ENCODE measurements at places on chromosomes 11 and 22. TPM values are rescaled to one million over a fixed set of nuclear protein-coding genes. Genes with fewer than 3 reads are reported as not detected.

DNA sequence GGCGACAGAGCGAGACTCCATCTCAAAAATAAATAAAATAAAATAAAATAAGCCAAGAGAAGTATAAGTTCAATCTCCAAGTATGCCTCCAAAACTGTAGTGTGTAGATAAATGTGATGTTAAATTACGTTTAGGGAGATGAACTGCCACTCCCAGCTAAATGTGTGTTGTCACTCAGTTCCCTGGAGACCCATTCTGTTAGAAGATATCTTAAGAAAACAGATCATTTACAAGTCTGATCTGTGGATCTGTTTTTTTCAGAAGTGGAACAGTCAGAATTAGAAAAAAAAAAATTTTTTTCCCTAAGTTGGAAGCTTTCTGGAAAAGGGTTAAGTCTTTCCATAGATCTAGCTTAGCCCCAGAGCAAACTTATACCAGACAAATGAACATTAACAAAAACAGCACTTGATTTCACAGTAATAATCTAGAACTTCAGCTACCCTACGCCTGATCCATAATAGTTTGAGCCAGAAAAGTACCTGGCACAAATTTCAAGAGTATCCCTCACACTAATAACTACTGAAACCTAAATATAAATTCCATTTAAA lies 18.2 kb downstream of the CELF1 start:
- no peaks in the 10 kb centered on the region for H3K27me3 ChIP-seq
- H3K36me3 ChIP-seq = no peaks in the 10 kb centered on the region
- H3K27ac ChIP-seq = no peak overlapping the region
- peaks cover 85% of the 10 kb centered on the region for H3K4me1 ChIP-seq

DNA sequence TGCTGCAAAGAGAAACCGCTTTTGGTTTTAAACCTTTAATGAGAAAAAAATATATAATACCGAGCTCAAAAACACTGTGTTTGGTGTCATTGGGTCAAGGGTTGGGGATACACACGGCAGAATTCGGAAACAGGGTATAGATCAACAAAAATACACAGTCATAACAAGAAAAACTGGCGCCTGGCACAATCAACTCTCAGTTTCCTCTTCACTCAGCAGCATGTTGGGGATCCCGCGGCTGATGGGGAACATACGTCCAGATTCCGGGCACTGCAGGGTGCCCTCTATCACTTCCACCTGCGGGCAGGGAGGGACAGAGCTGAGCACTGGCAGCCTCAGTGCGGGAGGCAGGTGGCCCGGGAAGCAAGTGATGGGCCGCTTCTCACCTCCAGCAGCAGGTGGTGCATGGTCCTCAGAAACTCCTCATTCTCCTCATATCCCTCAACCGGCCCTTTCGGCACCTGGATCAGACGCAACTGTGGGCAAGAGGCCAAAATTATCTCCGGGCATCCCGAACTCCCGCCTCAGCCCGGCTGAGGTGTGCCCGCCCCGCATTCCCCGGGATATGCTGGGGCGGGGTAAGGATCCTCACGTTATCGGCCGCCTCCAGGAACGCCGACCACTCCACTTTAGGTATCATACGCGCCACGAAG lies 561 bp downstream of the TRMT112 start:
- H3K4me3 ChIP-seq = peak overlapping the region; percentile 87
- DNase-seq = no peak
- H3K27me3 ChIP-seq = no peaks in the 10 kb centered on the region
- peaks cover 21% of the 10 kb centered on the region for H3K4me1 ChIP-seq
- peaks cover 19% of the 10 kb centered on the region for H3K36me3 ChIP-seq

GRCh38 chr11:94433049-94433448 lies 31.8 kb upstream of the GPR83 start:
- no peaks in the 10 kb centered on the region for H3K27me3 ChIP-seq
- H3K36me3 ChIP-seq = peaks cover 65% of the 10 kb centered on the region
- DNase-seq = no peak
- H3K27ac ChIP-seq = no peak overlapping the region

GRCh38 chr11:121435551-121436511 lies 16.3 kb upstream of the SORL1 start:
- no peak overlapping the region for H3K4me3 ChIP-seq
- no peaks in the 10 kb centered on the region for H3K36me3 ChIP-seq
- H3K27ac ChIP-seq = no peak overlapping the region
- no peak for DNase-seq

- no peaks in the 10 kb centered on the region for H3K27me3 ChIP-seq
- no peak overlapping the region for H3K4me3 ChIP-seq
- H3K4me1 ChIP-seq = no peaks in the 10 kb centered on the region
- no peak overlapping the region for H3K27ac ChIP-seq
- no peak for DNase-seq
- no peaks in the 10 kb centered on the region for H3K36me3 ChIP-seq
Measured at GRCh38 chr11:112448168-112448567, 187.5 kb upstream of the PLET1 start.

DNA sequence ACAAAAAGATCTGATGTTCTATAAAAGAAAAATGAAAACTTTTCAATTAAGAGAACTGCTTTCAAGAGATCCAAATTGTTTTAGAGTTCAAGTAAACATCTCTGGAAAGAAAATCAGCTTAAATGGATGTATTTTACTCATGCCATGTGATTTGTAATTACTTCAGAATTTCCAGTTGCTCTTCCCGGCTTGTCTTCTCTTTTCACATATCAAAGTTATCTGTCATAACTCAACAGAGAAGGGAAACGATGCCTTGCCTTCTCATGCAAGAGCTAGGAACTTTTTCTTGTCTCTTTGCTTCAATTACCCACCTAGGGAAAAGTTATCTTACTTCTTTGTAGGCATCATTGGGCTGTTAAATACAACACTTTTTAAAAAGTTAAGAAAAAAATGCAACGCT lies 255.2 kb upstream of the POU2AF2 start:
- H3K27me3 ChIP-seq = no peaks in the 10 kb centered on the region
- H3K4me1 ChIP-seq = peaks cover 35% of the 10 kb centered on the region
- H3K27ac ChIP-seq = no peak overlapping the region
- H3K36me3 ChIP-seq = no peaks in the 10 kb centered on the region
- DNase-seq = no peak

GRCh38 chr22:38799265-38800002 lies 5.5 kb upstream of the DNAL4 start:
- no peak overlapping the region for H3K27ac ChIP-seq
- no peaks in the 10 kb centered on the region for H3K36me3 ChIP-seq
- peaks cover 7% of the 10 kb centered on the region for H3K4me1 ChIP-seq

DNA sequence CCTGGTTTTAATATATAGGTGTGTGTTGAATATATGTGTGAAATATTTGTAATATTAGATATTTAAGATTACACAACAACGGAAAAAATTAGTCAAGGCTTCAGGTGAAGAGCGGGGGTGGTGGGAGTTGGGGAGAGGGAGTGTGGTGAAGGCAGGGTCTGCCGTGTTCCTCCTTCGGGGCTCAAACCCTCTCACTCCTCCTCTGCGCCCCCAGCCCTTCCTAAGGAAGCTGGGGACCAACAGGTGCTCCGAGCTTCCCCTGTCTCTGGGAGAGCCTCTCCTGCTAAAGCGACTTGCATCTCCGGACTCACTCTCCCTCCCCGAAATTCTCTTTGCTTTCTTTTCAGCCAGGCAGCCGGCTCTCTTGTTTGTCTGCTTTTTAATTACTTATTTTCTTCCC lies 960 bp upstream of the CADM1 start:
- peaks cover 26% of the 10 kb centered on the region for H3K27me3 ChIP-seq
- peaks cover 27% of the 10 kb centered on the region for H3K4me1 ChIP-seq
- peak overlapping the region; percentile 87 for H3K27ac ChIP-seq
- no peak for DNase-seq
- no peaks in the 10 kb centered on the region for H3K36me3 ChIP-seq

GRCh38 chr11:2525166-2525861 lies 80.5 kb downstream of the KCNQ1 start:
- no peak overlapping the region for H3K4me3 ChIP-seq
- H3K4me1 ChIP-seq = no peaks in the 10 kb centered on the region

GRCh38 chr11:70944141-70944540 lies 308.2 kb downstream of the SHANK2 start:
- no peaks in the 10 kb centered on the region for H3K36me3 ChIP-seq
- no peak overlapping the region for H3K4me3 ChIP-seq
- DNase-seq = no peak

- H3K27ac ChIP-seq = peak overlapping the region; percentile 37
- DNase-seq = no peak
- H3K4me3 ChIP-seq = no peak overlapping the region
- peaks cover 26% of the 10 kb centered on the region for H3K4me1 ChIP-seq
Measured at GRCh38 chr11:68437927-68438657, 22.5 kb upstream of the PPP6R3 start.

- H3K36me3 ChIP-seq = peaks cover 2% of the 10 kb centered on the region
- DNase-seq = no peak
- H3K4me3 ChIP-seq = no peak overlapping the region
- no peaks in the 10 kb centered on the region for H3K27me3 ChIP-seq
- H3K4me1 ChIP-seq = peaks cover 22% of the 10 kb centered on the region
Measured at GRCh38 chr22:41863472-41863871, 30.6 kb downstream of the SREBF2 start.

GRCh38 chr22:36383110-36383581 lies 4.6 kb downstream of the MYH9 start:
- peak overlapping the region; percentile 95 for H3K4me3 ChIP-seq
- H3K36me3 ChIP-seq = peaks cover 5% of the 10 kb centered on the region
- H3K27me3 ChIP-seq = no peaks in the 10 kb centered on the region
- H3K4me1 ChIP-seq = no peaks in the 10 kb centered on the region

DNA sequence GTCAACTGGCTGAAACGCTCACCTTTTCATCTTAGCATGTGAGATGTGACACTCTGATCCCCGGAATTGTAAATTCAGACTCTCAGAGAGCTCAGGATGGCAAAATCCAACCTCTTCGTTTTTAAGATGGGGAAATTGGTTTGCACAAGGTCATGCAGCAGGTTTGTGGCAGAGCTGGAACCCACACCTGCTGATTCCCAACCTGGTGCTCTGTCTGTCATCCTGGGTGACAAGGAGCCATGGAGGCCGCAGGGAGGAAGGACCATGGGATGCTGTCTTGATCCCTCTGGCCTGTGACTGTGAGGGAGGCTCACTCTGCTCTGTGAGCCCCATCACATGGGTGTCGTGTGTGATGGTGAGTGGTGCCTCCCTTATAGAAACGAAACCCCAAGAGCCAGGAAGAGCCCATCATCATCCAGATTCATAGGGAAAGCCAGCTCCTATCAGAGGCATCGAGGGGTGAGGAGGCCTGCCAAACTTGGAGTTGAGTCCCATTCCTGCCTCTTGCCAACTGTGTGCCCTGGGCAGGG lies 87.4 kb upstream of the SYT13 start:
- H3K36me3 ChIP-seq = no peaks in the 10 kb centered on the region
- DNase-seq = no peak
- peaks cover 5% of the 10 kb centered on the region for H3K4me1 ChIP-seq
- no peaks in the 10 kb centered on the region for H3K27me3 ChIP-seq

- no peak overlapping the region for H3K4me3 ChIP-seq
- H3K36me3 ChIP-seq = no peaks in the 10 kb centered on the region
- peaks cover 17% of the 10 kb centered on the region for H3K4me1 ChIP-seq
- DNase-seq = no peak
- peak overlapping the region; percentile 67 for H3K27ac ChIP-seq
Measured at GRCh38 chr11:126102436-126102981, 39.8 kb upstream of the CDON start.

DNA sequence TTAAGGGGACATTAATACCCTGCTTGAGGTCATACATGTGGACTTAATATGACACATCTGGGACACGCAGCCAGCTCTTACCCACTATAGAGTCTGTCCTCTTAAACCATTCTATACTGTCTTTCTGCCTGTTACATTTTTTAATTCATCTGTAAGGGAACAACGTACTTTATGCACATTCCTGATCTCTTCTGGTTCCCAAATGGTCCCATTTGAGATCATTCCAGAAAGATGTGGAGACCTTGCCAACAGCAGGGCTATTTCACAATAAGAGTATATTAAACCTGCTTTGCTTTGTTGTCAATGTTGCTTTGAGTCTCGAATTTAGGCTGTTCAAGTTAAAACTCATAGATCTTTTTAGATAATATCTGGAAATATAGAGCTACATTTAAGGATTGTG lies 332.2 kb upstream of the RAG2 start:
- no peak overlapping the region for H3K27ac ChIP-seq
- no peak for DNase-seq
- no peak overlapping the region for H3K4me3 ChIP-seq
- H3K4me1 ChIP-seq = no peaks in the 10 kb centered on the region

APOA5 gene
- not detected for total RNA-seq

OR52E8 gene
- not detected for total RNA-seq

IL10RA gene
- total RNA-seq = 15.8 TPM

NXPE1 gene
- not detected for total RNA-seq

LSP1 gene
- 15.5 TPM for total RNA-seq

TRIM49 gene
- total RNA-seq = not detected

CALCA gene
- total RNA-seq = not detected

MUC2 gene
- total RNA-seq = 8.0 TPM

GAS2L1 gene
- 22.1 TPM for total RNA-seq

CARD18 gene
- total RNA-seq = not detected

Measured in sigmoid colon (tissue), 7 donors.